ENCODE measurements at places on chromosomes 6 and 20. TPM values are rescaled to one million over a fixed set of nuclear protein-coding genes. Genes with fewer than 3 reads are reported as not detected.

DNA sequence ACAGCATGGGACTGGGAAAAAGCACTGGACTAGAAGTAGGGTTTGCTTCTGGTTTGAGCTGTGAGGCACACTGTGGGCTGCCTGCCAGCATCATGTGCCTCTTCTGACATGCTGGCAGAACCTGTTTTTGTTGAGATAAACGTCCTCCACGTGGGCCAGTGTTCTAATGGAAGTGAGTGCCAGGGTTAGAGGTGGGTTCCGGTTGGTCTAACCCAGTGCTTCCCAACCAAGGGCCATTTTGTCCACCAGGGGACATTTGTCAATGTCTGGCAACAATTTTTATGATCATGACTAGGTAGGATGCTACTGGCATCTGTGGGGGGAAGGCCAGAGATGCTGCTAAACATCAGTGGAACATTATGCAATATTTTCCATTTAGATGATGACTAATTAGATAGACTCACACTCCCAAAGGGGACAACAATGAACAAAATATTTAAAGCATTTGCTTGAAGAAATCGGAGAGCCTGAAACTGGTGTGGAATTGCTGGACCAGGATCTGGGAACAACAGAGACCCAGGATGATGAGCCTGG, 7.8 kb upstream of the APMAP start:
- peak; percentile 26 for DNase-seq

GRCh38 chr6:110756817-110757216, 58.5 kb downstream of the CDK19 start:
- no peak for DNase-seq

DNA sequence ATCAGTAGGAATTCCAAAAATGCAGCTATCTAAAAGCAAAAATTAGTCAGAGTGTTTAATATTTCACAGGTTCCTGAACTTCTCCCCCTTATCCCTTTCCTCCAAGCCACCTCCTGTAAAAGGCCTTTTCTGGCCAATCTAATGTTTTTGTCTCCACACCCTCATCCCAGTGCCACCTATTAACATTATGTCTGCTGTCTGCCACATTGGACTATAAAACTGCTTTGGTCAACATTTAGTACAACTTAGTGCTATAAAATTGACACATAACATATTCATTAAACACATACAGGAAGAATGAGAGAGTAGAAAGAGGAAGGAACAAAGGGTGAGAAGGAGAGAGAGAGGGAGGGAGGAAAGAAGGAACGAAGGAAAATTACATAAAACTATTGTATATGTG, 47.7 kb downstream of the MMUT start:
- no peak for DNase-seq

- no peak for DNase-seq
Measured at GRCh38 chr6:149769676-149770075, 20.1 kb downstream of the PCMT1 start.

DNA sequence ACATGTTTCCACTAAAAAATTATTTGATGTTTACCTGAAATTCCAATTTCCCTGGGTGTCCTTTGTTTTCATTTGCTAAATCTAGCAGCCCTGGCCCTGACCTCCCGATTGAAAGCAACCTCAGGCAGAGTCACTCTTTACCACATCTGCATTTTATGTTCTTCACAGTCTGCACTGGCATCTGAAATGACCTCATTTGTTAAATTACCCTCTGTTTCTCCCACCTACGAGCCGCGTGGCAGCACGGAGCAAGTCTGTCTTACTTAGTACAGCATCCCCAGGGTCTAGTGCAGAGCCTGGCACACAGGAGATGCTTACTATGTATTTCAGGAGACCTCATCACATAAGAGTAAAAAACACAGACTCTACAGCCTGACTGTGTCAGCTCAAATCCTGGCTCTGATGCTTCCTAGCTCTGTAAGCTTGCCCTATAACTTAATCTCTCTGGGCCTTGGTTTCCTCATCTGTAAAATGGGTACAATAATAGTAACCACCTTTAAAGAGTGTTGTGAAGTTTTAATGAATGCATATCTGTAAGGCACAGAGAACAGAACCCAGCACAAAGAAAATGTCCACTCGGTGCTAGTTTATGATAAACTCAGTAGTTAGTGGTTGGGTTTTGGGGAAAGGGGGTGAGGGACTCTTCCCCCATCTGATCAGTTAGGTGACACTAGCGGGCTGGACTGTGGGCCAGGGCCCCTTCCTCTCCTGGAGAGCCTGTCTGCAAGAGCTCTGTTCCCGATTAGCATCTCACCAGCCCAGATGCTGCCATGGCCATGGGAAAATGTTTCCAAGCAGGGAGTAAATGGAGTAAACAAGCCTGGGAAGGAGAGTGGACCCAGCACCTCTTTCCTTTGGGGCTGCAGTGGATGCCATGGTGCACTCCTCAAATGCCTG, 88.2 kb downstream of the PREX1 start:
- no peak for DNase-seq

GRCh38 chr6:41318261-41318653, 17.2 kb upstream of the NCR2 start:
- DNase-seq = no peak

DNA sequence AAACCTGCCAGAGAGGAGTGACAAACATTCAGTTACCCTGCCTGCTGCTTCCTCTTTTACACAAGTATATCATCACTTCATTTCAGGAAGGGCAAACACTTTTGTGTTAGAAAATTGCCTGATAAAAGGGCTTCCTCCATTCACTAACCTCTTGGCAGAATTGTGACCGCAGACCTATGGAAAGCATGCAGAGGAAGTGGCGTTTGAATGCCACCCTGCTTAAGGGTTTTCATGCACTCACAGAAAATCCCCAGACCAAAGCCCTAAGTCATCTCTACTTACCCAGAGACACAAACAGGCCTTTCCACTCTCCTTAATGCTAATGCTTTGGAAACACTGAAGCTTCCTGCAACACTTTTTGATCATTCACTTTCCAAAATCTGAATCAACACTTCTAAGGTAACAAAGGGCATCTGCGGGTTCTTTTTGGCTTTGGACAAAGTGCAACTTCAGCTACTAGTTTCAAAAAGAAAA, 22.1 kb upstream of the RALGAPA2 start:
- no peak for DNase-seq

TUBB2B gene
- 87.5 TPM for total RNA-seq

HSPA1B gene
- total RNA-seq = 827 TPM

CGA gene
- 1.9 TPM for total RNA-seq

TMEM242 gene
- total RNA-seq = 8.2 TPM

MAS1L gene
- total RNA-seq = not detected

KCNB1 gene
- total RNA-seq = 9.8 TPM
